Foreskin keratinocyte (primary cell): ENCODE measurements at places on chromosomes 5 and 9.
A peak's percentile ranks its signal among the peaks of the same experiment; 100 is the strongest.

DNA sequence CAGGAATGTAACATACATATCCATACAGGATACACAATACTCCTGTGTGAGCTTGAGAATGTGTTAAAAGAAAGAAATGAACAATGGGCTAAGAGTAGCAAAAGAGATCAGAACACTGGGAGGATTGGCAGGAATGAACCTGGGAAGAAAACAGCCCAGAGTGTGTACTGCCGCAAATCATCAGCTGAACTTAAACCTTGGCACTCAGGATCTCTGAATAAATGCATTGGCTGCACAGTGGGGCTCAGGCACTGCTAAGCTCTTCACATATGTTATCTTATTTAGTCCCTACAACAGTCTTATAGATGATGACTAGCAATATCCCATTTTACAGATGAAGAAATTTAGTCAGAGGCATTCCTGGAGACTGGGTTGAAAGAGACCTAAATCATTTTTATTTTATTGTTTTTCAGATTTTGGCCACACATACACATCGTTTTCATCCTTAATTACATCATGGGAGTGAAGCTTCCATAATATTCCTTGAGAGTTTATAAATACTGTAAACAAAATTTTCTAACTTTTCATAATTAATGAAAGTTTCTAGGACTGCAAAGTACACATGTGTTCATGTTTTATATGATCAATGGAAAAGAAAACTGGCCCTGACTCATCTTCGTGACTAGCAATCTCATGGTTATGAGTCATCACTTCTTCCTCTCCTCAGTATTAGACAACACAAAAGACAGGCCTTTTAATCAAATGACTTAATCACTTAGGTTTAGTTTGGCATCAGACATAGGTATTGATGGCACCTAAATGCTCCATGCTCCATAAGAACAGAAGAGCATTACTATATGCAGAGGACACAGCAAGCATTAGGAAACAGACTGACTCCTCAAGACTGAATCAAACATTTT is 59.2 kb downstream of the CDH18 start:
- peak; percentile 80 for DNase-seq

DNA sequence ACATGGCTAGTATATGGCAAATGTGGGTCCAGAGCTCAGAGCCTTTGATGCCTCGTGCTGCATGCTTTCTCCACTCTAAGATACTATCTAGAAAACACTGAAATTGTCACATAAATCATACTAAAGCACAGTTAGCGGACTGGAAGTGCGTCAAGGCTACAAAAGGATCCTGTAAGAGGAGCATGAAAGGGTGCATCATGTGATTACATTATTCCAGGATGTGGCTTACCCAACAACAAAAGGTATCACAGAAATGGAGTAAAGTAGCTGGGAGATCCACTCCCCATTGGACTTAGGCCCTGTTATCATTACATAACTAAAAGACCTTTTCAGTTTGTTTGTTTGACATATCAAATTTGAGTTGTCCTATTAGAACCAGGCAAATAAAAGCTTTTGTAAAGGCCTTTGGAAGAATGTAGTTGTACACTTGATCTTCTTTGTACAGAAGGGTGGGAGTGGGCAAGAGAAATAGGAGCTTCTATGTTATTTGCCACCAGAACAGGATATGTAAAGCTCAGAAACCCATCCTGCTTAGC is 6.9 kb downstream of the SLC31A1 start:
- DNase-seq = no peak

GRCh38 chr5:172235132-172235780 is 41.3 kb downstream of the EFCAB9 start:
- DNase-seq = no peak

GRCh38 chr9:106758911-106759310 is 104.1 kb upstream of the ZNF462 start:
- DNase-seq = no peak
